Right renal pelvis (tissue), 4 donors: ENCODE measurements at places on chromosomes 7 and 10. TPM values are rescaled to one million over a fixed set of nuclear protein-coding genes. Genes with fewer than 3 reads are reported as not detected.

ACSM6 gene
- 0.67 TPM for polyA plus RNA-seq

LOXL4 gene
- 3.8 TPM for polyA plus RNA-seq

SPAM1 gene
- polyA plus RNA-seq, result not detected

- no peak for DNase-seq
These were observed 139.8 kb downstream of the MYOF start for GRCh38 chr10:93342366-93342765.

DNA sequence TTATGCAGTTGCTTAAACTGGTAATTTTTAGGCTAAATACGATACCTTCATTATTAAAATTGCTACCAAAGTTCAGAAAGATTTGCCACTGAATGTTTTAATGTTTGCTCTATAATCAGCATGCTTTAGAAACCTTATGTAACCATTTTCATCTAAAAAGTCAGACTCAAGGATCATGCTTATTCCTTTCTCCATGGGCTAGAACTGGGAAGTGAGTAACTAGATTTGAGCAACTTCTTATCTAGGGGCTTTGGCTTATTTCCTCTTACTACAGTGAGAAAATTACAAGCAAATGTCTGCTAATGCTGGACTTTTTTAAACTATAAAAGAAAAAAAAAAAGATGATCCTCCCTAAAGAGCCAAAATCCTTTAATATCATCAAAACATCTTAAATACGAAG is 215.9 kb downstream of the CRPPA start:
- no peak for DNase-seq

GRCh38 chr10:59155556-59155955 is 20.9 kb upstream of the PHYHIPL start:
- DNase-seq, result no peak

DNA sequence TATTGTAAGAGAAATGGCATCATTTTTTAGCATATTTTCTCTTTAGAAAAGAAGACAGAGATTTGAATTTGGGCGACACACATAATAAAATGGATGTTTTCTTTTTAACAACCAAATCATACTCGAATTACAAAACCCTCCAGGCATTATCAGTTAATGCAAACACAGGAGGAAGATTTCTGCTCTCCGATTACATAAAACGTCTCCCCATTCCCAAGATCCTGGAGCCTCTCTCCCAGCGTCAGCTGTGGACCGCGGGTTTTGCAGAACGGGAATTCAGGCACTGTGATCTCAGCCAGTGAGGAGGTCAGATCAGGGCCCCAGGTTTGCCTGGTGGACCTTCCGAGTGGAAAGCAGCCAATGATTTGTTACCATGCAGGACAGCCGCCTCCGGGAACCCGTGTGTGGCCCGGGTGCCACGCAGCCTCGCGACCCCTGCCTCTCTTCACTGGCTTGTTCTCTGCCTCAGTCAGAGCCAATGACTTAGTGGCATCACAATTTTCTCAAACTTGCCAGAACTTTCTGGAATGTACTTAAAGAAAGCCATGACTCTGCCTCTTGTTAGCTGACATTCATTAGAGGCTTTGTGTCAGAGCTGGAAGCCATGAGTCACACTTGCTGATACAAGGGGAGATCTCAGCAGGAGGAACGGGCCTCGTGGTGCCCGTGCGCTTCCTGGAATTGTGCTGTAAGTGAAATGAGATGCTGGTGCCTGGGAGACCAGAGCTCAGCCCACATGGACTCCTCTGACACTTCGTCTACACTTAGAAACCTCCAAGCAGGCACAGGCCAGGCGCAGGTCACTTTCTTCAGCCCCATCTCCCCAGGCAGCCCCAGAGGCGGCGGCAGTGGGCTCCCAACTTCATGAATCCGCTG is 246.1 kb downstream of the KLF6 start:
- no peak for DNase-seq

- DNase-seq, result no peak
These were observed 71.9 kb upstream of the AKR1E2 start for GRCh38 chr10:4754143-4754542.

- DNase-seq, result no peak
These were observed 124.4 kb downstream of the DOCK4 start for GRCh38 chr7:112081778-112082177.

DNA sequence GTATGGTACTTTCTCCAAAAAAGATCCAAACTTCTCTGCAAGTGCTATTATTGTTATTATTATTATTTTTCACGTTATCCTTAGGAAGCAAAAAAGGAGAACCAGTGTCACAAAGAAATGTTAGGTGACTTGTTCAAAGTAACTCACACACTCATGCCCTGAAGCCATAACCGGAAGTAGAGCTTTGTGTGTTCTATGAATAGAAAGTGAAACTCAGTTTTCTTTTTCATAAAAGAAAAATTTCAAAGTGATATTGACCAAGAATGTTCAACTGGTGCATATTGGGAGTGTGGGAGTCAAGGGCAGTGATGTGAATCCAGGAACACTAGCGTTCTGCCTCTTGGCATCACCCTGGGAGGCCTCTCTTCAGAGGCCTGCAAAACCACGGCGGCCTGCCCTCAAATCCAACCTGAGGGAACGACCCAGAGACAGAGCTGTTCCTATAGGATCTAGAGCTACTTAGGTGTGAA is 106.1 kb downstream of the PRKCQ start:
- no peak for DNase-seq
